ENCODE measurements at places on chromosomes 3 and 15. TPM values are rescaled to one million over a fixed set of nuclear protein-coding genes. Genes with fewer than 3 reads are reported as not detected.

CISH gene
- 5.5 TPM for polyA plus RNA-seq

CNTN6 gene
- polyA plus RNA-seq, result not detected

TRIM71 gene
- polyA plus RNA-seq, result not detected

C2CD4B gene
- 0.29 TPM for polyA plus RNA-seq

MKRN2OS gene
- 6.0 TPM for polyA plus RNA-seq

FANCI gene
- 6.6 TPM for polyA plus RNA-seq

SHC4 gene
- polyA plus RNA-seq, result 0.08 TPM

LTF gene
- 2.3 TPM for polyA plus RNA-seq

LHFPL4 gene
- polyA plus RNA-seq, result not detected

DCBLD2 gene
- polyA plus RNA-seq, result 2.5 TPM
